Progenitor cell of endocrine pancreas (in vitro differentiated cells): ENCODE measurements at places on chromosomes 2 and 18.
A peak's percentile ranks its signal among the peaks of the same experiment; 100 is the strongest.

DNA sequence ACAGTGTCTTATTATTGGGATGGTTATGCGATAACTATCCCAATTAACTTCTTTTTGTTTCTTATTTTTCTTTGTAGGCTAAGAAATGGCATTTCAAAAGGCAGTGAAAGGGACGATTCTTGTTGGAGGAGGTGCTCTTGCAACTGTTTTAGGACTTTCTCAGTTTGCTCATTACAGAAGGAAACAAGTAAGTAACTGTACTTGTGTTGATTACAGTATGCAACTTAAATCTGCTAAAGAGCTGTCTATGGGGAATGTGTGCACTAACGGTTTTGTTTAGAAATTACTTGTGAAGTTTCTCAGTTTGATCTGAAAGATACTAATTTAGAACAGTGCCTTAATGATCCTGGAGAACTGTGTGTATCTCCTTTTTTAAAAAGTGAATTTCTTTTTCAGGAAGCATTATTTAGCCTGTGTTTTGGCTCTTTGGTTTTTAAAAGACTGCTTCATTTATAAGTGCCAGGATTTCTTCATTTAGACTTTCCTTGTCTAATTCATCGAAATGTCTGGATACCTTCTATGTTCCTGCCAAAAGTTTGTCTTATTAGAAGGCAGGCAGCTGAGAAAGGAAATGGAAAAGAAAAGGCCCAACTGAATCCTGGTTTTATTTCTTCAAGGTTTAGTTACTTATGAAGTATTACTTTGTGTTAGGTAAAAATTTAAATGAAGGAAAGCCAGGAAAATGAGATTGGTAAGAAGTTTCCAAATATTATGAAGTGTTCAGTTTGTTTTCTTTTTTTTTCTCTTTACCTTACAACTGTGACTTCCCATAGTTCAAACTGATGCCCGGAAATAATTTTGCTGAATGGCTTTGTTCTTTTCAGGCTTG, 40.1 kb downstream of the GPD2 start:
- peaks cover 50% of the 10 kb centered on the region for H3K4me1 ChIP-seq
- H3K27ac ChIP-seq = no peak overlapping the region
- DNase-seq = no peak
- no peak overlapping the region for H3K4me3 ChIP-seq
- no peaks in the 10 kb centered on the region for H3K27me3 ChIP-seq

GRCh38 chr2:217075268-217076057, 215.6 kb upstream of the TNP1 start:
- no peak for DNase-seq
- peak overlapping the region; percentile 66 for H3K27ac ChIP-seq
- peaks cover 10% of the 10 kb centered on the region for H3K27me3 ChIP-seq
- H3K36me3 ChIP-seq = no peaks in the 10 kb centered on the region

DNA sequence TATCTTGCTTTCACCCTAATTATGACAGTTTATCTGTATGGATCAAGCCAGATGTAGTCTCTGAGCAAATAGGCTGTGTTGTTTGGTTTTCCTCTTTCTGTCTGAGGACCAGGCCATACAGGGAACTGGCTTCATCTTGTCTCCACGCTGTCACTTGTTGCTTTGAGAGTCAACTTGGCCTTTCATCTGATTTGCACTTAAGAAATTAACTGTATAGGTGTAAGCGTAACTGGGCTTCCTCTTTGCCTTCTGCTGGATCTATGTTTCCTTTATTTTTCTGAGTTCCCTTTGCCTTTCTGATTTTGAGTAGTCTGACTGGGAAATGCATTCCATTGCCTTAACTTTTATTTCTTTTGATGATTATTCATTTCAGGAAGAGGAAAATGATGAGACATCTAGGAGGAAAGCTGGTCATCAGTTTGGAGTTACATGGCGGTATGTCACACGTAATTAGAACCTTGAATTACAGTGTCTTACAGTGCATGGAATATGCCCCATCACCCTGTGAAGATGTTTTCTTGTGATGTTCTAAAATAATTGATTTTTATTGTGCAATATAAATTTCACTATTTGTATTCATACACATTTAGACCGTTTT, 17.4 kb downstream of the PTCD3 start:
- peaks cover 22% of the 10 kb centered on the region for H3K36me3 ChIP-seq
- no peak for DNase-seq
- no peak overlapping the region for H3K27ac ChIP-seq
- no peaks in the 10 kb centered on the region for H3K27me3 ChIP-seq
- no peak overlapping the region for H3K4me3 ChIP-seq

DNA sequence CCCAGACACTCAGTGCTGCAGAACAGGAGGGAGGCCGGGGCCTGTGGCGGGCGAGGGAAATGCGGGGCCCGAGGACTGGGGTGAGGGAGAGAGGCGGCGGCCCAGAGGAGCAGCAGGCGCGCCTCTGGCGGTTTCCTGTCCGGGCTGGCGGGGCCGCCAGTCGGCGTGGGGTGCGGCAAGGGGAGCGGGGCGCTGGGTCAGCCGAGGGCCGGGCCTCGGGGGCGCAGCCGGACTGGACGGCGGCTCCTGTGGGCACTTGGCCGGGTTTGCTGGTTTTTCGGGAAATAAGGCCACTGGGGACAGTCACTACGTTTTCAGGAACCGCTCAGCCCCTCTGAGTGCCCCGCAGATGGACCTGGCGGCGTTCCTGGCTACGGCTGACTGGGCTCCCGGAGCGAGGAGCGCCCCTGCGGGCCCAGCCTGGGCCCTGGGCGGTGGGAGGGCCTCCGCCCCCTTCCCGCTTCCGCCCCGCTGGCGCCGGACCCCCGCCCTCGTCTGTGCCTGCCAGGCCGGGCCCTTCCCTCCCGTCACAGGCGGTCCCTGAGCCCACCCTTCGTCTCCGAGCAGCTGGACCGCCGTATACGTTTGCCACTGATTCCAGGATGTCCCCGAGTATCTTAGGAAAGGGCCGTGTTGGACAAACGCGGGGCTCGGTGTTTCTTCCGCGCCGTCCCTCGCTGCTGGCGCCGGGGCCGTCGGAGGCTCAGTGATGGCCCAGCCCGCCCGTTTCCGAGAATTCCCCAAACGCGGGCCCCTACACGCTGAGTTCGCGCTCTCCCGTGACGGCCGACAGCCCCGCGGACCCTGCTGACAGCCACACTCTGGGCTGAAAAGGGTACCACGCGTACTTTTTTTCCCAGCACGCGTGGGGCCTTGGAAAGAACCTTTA, 84.6 kb downstream of the FAM210A start:
- no peak for DNase-seq
- H3K27ac ChIP-seq = no peak overlapping the region
- H3K36me3 ChIP-seq = peaks cover 3% of the 10 kb centered on the region
- H3K27me3 ChIP-seq = no peaks in the 10 kb centered on the region
- H3K4me1 ChIP-seq = no peaks in the 10 kb centered on the region

- H3K4me1 ChIP-seq = no peaks in the 10 kb centered on the region
- no peak overlapping the region for H3K27ac ChIP-seq
- H3K4me3 ChIP-seq = no peak overlapping the region
- DNase-seq = no peak
- H3K36me3 ChIP-seq = peaks cover 31% of the 10 kb centered on the region
Measured at GRCh38 chr2:227534714-227535113, 62.8 kb downstream of the AGFG1 start.

DNA sequence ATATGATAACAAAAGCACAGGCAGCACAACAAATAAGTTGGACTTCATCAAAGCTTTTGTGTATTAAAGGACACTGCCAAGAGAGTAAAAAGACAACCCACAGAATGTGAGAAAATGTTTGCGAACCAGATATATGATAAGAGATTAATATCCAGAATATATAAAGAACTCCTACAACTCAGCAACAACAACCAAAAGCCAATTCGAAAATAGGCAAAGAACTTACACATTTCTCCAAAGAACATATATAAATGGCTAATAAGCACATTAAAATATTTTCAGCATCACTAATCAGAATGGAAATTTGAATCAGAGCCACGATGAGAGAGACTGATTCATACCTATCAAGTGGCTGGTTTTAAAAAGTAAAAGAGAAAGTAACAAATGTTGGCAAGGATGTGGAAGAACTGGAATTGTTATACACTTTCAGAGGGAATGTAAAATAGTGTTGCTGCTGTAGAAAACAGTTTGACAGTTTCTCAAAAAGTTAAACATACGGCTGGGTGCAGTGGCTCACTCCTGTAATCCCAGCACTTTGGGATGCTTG, 25.2 kb downstream of the EPB41L5 start:
- no peak for DNase-seq
- peaks cover 25% of the 10 kb centered on the region for H3K36me3 ChIP-seq
- no peaks in the 10 kb centered on the region for H3K27me3 ChIP-seq
- peaks cover 29% of the 10 kb centered on the region for H3K4me1 ChIP-seq
- no peak overlapping the region for H3K27ac ChIP-seq
- no peak overlapping the region for H3K4me3 ChIP-seq

- H3K4me3 ChIP-seq = no peak overlapping the region
- H3K36me3 ChIP-seq = peaks cover 14% of the 10 kb centered on the region
- H3K4me1 ChIP-seq = peaks cover 1% of the 10 kb centered on the region
- DNase-seq = no peak
- no peaks in the 10 kb centered on the region for H3K27me3 ChIP-seq
Measured at GRCh38 chr2:156512451-156512850, 76.3 kb downstream of the GPD2 start.

DNA sequence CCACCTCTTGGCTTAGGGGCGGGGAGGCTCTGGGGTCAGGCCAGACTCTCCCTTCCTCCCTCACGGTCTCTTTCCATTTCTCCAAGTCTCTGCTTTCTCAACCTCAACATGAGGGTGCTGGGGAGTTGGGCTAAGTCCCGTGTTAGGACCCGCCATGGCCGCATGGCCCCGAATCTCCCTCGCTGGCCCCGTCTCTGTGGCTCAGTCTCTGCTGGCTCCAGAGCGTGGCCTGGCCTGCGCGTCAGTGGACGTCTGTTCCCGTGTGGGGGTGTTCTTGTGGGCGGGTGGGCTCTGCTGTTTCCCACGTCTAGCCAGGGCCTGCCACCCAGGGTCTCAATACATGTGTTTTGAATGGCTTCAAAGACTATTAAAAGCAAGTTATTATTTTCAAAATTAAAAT, 12.4 kb downstream of the ALLC start:
- no peak overlapping the region for H3K4me3 ChIP-seq
- H3K27me3 ChIP-seq = peaks cover 5% of the 10 kb centered on the region
- no peaks in the 10 kb centered on the region for H3K36me3 ChIP-seq
- no peak overlapping the region for H3K27ac ChIP-seq
- DNase-seq = no peak
- H3K4me1 ChIP-seq = peaks cover 3% of the 10 kb centered on the region

GRCh38 chr2:191316246-191316994, 71.2 kb downstream of the MYO1B start:
- no peak overlapping the region for H3K27ac ChIP-seq
- peaks cover 3% of the 10 kb centered on the region for H3K36me3 ChIP-seq
- H3K27me3 ChIP-seq = no peaks in the 10 kb centered on the region
- no peak overlapping the region for H3K4me3 ChIP-seq

GRCh38 chr2:71478806-71479205, 25.4 kb downstream of the DYSF start:
- H3K4me3 ChIP-seq = no peak overlapping the region
- H3K4me1 ChIP-seq = peaks cover 2% of the 10 kb centered on the region
- H3K27me3 ChIP-seq = peaks cover 20% of the 10 kb centered on the region
- no peaks in the 10 kb centered on the region for H3K36me3 ChIP-seq
- no peak for DNase-seq

DNA sequence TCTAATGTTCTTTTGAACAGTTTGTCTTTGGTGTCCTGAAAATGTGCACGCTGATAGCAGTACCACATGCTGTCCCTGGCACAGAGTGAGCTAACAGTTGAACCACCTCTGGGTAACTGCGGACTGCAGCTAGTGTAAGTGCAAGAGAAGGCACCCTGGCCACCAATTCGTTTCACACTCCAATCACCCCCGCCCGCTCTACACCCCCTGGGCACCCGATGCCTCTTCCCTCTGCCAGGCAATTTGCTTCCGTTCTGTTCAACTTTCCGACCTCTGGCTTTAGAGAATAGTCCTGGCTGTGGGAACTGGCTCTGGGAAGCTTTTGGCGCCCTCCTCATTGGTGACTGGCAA, 1.4 kb downstream of the DOCK10 start:
- H3K4me1 ChIP-seq = peaks cover 3% of the 10 kb centered on the region
- peaks cover 87% of the 10 kb centered on the region for H3K27me3 ChIP-seq
- no peak overlapping the region for H3K4me3 ChIP-seq
- DNase-seq = no peak
- H3K27ac ChIP-seq = no peak overlapping the region

DNA sequence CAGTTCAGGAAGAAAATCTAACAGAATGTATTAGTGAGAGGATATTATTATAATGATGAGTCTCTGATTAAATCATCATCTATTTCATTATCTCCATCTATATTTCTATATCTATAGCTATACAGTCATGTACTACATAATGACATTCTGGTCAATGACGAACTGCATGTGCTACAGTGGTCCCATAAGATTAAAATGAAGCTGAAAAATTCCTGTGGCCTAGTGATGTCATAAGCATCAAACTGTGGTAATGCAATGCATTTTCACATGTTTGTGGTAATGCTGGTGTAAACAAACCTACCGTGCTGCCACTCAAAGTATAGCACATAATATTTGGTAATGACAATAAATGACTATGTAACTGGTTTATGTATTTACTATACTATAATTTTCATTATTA, 1127.9 kb upstream of the CHAC2 start:
- no peaks in the 10 kb centered on the region for H3K4me1 ChIP-seq
- no peak for DNase-seq
- H3K27ac ChIP-seq = no peak overlapping the region
- no peaks in the 10 kb centered on the region for H3K27me3 ChIP-seq

- no peak overlapping the region for H3K27ac ChIP-seq
- no peaks in the 10 kb centered on the region for H3K27me3 ChIP-seq
- no peaks in the 10 kb centered on the region for H3K4me1 ChIP-seq
- no peak overlapping the region for H3K4me3 ChIP-seq
Measured at GRCh38 chr2:58215429-58215828, 25.7 kb downstream of the FANCL start.

GRCh38 chr2:227871375-227871791, at the start of gene DAW1:
Gene DAW1, plus strand, starts transcription at chr2:227871631. Its CDS starts 59 bp downstream, at chr2:227871690.
- no peak within 1 kb of the TSS for H3K27ac ChIP-seq
- peak within 1 kb of the TSS; percentile 59 for H3K4me3 ChIP-seq
- H3K27me3 ChIP-seq = peaks cover 32% of the 10 kb centered on the region
- H3K36me3 ChIP-seq = no peaks in the 10 kb centered on the region
- DNase-seq = peak; percentile 65

DNA sequence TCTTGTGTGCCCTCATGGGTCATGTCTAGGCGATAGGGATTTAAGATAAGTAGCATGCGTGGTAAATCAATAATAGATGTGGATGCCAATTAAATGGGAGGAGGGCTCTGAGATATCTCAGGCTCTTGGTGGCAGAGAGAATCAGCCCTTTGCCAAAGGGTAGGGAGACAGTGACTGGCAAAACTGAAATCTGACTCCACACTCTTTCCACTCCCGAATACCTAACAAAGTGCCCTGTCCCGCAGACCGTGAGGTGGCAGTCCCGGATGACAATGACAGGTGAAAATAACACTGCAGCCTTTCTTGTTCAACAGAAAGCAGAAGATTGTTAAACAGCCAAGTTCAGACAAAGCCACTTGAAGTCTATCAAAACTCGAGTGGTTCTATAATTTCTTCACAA, 47.0 kb downstream of the C2orf76 start:
- no peak for DNase-seq
- no peak overlapping the region for H3K4me3 ChIP-seq
- peaks cover 2% of the 10 kb centered on the region for H3K36me3 ChIP-seq
